ENCODE measurements at places on chromosomes 7 and 10.

DNA sequence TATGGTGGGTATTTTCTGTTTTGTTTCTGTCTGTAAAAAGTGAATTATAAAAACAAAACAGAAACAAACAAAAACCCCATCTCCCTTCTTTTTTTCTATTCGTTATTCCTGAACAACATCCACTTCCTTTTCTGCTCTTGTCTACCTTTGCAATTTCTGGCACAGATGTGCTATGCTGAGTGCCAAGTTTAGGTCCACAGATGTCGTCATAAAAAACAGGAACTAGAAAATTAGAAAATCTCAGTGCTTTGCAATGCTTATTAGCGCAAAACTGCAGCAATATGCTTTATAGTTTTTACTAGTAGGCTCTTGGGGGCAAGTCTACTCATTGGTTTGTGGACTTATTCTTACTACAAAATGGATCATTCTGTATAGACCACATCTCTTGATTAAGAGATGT, 94.2 kb upstream of the PRKCQ start:
- no peak for DNase-seq

- DNase-seq, result no peak
These were observed 42.8 kb downstream of the NIPSNAP2 start for GRCh38 chr7:56007167-56007652.

DNA sequence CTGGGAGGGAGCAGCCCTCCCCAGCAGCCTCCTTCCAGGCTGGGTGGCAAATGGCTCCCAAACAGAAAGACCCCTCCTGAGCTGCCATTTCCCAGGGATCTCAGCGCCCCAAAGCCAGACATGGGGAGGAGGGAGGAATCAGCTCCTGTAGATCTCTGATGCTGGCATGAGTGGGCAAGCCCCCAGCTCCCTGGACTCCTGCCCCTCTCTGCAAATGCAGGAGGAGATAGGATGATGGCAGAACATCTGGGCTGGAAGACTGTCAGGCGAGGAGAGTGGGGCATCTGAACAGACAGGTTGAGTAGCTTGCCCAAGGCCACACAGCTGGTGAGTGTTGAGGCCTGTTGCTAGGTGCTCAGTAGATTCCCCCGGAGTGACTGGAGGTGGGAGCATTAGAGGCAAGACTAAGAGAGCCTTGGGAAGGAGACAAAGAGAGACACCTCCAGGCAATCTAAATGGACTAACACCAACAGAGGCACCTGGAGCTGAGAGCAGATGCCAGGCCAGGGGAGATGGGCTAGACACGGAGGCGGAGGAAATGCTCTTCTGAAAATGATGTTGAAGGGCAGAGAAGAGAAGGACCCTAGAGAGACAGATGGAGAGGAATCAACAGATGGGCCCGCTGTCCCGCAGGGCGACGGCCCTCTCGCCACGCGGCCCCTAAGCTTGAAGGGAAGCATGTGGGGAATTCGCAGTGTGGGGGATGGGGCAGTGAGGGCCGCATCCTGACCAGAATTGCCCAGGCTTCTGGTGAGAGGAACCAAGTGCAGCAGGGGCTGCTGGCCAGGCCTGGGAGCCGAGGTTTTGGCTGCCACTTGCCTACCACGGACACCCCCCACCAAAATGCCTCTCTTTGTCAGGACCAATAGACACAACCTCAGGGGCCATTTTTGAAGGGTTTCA, 84.8 kb upstream of the LRRC4 start:
- no peak for DNase-seq

DNA sequence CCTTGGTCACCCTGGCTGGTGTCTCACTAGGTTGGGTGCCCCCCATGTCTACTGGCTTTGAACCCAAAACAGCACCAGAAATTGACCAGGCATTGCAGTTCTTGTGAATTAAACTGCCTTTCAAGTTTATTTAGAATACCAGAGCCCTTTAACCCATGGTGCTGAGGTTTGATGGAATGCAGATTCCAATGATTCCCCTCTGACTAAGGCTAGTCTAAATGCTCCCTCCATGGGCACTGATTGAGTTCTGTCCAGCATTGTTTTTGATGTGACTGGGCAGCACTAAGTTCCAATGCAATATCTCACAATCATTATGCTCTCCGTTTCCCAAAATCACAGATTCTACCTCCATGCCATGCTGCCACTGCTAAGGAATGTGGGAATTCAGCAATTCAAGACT, 1047.4 kb upstream of the LRRN3 start:
- no peak for DNase-seq

- DNase-seq, result no peak
These were observed 12.9 kb upstream of the INPP5A start for GRCh38 chr10:132524443-132525285.

GRCh38 chr7:142690554-142691182, 58.6 kb upstream of the PRSS1 start:
- no peak for DNase-seq

GRCh38 chr10:69335063-69335587, 56.8 kb downstream of the HK1 start:
- no peak for DNase-seq

DNA sequence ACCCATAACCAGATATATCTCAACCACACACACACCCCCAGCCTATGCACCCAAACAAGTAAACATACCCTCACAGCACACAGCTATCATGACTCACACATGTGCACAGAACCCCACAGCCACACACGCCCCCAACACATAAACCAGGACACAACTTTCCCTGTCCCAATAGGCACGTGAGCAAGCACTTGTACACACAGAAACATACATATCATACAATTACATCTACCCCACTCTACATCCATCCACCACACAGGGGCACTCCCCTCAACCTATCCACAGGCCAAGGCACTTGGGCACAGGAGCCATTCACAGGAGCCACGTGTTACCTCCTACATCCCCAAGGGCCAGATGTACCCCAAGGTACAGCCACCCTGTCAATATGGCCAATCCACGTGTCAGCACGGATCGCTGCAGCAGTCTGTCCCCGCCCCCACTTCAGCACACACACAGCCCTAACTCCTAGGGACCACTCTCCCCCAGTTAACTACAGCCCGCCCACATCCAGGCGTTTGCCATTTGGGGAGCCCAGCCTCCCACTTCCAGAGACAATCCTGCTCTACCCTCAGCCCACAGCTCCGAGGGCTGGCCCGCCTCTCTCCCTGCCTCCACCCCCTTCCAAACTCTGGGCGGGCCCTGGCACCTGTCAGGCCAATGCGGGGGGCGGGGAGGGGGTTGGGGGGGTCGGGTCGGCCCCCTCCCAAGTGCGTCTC, 163.5 kb downstream of the SH3PXD2A start:
- DNase-seq, result no peak

DNA sequence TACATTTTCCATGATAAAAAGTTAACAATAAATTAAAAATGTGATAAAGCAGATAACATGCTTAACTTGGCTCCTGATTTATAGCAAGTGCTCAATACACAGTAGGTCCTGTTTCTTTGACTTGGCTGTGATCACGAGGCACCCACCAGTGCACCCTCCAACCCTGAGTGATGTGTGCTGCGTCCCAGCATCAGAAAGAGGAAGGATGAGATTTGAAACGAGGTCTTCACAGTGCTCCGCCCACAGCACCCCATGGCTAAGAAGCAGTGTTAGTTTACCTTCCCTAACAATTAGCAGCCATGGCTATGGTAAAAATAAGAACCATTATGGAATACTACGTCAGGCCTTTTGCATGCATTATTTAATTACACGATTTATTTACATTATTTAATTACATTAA, 292.0 kb upstream of the ZMIZ1 start:
- no peak for DNase-seq

DNA sequence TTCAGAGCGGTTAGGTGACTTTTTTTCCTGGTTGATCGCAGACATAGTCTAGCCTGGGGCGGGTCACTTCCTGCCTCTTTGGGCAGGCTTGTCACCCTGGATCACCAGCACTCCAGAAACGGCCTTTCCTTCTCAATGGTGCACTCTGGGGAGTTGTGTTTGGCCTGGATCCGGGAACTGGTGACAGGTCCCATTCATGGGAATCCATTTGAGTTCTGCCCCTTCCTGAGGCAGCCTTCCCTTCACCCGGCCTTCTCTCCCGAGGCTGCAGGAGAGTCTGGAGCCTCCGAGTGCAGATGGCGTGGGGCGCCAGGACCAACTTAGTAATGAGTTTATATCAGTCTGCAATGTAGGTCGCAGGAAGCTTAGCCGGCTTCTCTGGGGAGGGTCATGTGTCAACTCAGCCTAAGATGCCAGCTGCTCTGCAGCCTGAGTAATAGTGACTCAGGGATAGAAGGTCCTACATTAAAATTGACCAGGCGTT, 54.2 kb downstream of the TACR2 start:
- no peak for DNase-seq

DNA sequence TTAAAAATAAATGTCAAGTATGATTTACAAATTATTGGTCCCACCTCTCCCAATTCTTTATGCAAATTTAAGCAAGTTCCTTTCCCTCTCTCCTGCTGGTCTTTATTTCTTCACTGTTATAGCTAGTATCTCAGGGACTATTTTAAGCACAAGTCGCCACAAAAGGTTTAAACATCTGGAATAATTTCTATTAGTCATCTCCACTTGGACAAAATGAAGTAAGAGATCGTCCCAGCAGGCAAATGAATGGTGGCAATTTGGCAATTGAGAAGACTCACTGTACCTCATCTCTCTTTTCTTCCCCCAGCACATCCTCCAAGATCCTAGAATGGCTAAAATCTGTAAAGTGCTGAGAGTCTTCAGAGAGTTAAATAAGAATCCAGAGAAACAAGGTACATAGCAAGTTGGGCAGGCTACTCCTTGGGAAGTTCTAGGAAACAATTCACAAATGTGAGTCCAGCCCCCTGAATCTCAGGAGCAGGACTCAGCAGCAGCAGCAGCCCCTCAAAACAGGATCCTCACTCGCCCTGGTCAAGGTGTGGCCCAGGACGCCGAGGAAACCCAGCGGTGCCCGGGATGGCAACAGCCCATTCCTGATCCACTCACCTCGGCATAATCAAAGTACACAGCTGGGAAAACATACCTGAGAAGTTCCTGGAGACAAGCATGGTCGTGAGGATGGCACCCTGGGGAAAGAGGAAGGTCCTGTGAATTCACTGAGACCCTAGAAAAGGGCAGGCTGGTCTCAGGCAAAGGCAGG, 30.3 kb upstream of the NDST2 start:
- DNase-seq, result no peak

GRCh38 chr10:45470098-45471012, 96.3 kb downstream of the ALOX5 start:
- DNase-seq, result no peak

DNA sequence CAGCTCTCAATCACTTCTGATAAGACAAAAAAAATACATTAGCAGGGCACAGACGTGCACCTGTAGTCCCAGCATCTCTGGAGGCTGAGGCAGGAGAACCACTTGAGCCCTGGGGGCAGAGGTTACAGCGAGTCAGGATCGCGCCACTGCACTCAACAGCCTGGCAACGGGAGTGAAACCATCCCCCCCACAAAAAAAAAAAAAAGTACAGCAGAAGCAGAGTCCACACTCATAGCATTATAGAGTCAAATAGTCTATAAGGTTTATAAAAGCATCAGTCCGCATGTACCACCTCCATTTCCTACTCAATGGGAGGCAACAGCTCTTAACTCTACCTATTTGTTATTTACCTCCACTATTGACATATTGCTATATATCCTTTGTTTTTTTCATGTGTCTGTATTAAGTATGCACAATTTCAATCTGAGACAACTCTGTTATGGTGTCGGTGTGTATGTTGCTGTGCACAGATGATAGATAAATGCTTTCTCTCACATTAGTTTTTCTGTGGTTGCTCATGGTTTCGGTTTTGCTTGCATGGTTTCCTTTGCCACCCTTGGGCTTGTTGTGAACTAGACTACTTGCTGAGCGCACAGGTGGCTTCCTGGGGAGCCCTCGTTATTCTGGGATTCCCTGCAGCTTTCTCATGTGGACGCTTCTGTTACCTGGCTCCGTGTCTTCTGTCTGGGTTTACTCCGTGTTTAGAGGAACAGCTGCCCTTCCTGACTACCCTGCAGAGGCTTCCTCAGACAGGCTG, 40.4 kb downstream of the PROSER2 start:
- DNase-seq, result peak; percentile 6

DNA sequence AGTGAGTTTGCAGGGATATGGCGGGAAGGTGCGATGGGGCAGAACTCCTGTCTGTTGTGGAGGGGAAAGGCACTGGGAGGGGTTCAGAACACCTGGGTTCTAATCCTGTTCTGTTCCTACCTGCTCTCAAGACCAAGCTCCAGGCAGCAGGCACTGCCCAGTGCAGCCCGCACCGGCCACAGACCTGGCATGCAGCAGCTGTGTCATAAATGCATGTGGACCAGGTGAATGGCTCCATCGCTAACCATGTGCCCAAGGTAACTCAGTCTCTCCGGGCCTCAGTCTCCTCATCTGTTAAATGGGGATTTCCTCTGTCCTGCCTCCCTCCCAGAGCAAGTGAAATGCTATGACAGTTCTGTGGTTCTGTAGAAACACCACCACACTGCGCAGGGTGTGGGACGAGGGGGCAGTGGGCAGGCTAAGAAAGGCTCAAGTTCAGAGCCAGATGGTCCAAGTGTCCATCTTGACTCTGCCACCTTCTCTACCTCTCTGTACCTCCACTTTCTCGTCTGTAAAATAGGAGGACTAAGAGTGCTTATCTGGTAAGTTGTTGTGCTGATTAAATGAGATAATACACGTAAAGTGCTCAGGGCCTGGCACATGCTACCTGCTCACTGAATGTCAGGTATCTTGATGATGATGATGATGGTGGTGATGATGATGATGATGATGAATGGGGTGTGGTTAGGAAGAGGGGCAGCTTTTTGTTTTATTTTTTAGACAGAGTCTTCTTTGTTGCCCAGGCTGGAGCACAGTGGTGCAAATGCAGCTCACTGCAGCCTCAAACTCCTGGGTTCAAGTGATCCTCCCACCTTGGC, 22.9 kb downstream of the ATP6V1F start:
- no peak for DNase-seq

GRCh38 chr10:116629340-116629739, 8.6 kb downstream of the PNLIPRP2 start:
- DNase-seq, result no peak

GRCh38 chr7:98877692-98878364, 504 bp upstream of the TRRAP start:
- DNase-seq, result no peak

GRCh38 chr7:93547716-93548115, 26.8 kb downstream of the CALCR start:
- DNase-seq, result no peak

- DNase-seq, result no peak
These were observed 291.0 kb downstream of the GPR158 start for GRCh38 chr10:25465582-25466372.

GRCh38 chr10:14545827-14546226, 215.1 kb upstream of the FRMD4A start:
- DNase-seq, result no peak

DNA sequence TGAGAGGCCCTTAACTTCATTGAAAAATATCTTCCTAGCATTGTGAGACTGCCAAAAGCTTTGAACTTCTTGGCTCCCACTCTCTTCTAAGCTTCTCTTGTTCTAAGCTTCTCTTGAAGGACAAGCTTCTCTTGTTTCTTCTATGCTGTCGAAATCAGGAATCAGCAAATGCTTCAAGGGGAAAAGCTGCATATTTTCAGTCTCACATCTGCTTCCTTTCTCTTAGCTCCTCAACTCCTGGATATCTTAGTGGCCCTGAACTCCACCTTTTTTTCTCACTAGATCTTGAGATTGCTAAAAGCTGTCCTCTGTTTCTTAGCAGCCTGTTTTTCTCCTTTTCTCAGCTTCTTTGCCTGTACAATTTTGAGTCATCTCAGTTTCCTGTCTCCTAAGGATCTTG, 73.0 kb downstream of the NEUROD6 start:
- DNase-seq, result no peak
